Activated T-helper 1 cell treated with Interleukin-2 at 50 U/mL for 16 hours (primary cell): ENCODE measurements at places on chromosomes 12 and 14.
A peak's percentile ranks its signal among the peaks of the same experiment; 100 is the strongest.

- peak; percentile 52 for DNase-seq
Measured at GRCh38 chr12:116559162-116559935, at the start of gene MAP1LC3B2. MAP1LC3B2 (plus strand) TSS chr12:116559381; CDS start chr12:116575943, 16,562 bp downstream.

- no peak for DNase-seq
Measured at GRCh38 chr14:96634481-96634880, 132.3 kb downstream of the PAPOLA start.

GRCh38 chr12:111368291-111368787 lies 556 bp downstream of the PHETA1 start:
- no peak for DNase-seq

DNA sequence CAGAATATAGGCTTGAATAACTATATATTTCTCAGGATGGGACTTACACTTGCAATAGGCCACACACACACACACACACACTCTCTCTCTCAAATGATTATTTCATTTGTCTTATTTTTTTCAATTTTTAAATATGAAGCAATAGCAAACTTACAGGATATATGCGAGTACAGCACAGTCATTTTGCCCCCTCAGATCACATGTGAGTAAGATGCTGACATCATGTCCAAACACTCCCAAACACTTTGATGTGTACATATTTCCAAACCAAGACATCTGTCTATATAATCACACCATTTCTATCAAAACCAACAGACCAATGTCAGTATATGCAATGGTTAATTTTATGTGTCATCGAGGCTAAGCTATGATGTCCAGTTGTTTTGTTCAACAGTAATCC lies 1535.9 kb upstream of the FLRT2 start:
- no peak for DNase-seq

- no peak for DNase-seq
Measured at GRCh38 chr12:109027767-109028166, 6.9 kb upstream of the SVOP start.

DNA sequence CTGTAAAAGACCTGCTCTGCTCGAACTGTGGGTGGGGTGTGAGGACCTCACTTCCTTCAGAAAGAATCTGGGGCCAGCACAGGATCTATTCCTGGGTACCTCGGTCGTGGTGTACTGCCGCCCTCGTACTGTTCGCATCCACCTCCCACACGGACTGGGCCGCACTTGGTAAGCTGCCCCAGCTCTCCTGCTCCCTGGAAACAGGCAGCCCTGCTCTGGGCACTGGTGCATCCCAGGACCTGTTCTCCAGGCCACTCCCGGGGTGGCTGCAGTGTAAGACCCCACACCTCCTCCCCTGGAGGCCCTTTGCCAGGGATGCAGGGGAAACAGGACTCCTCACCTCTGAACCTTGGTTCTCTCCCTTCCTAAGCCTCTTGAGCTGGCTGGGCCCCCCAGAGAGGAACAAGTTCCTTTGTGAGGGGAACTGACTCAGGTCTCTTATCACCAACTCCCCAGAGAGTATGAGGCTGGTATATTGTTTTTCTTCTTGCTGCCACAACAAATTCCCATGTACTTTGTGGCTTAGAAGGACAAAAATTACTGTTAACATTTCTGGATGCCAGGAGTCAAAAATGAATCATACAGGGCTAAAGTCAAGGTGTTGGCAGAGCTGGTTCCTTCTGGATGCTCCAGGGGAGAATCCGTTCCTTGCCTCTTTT lies 276.5 kb downstream of the NUAK1 start:
- DNase-seq, result no peak

- no peak for DNase-seq
Measured at GRCh38 chr14:90499908-90500664, 103.3 kb downstream of the CALM1 start.

GRCh38 chr14:105171004-105171673 lies 2.6 kb upstream of the JAG2 start:
- no peak for DNase-seq

- DNase-seq, result no peak
Measured at GRCh38 chr12:2811801-2812200, 667 bp upstream of the ITFG2 start.

- no peak for DNase-seq
Measured at GRCh38 chr12:131736446-131737149, 25.7 kb downstream of the SFSWAP start.

- no peak for DNase-seq
Measured at GRCh38 chr12:24759155-24759554, 189.7 kb downstream of the BCAT1 start.

DNA sequence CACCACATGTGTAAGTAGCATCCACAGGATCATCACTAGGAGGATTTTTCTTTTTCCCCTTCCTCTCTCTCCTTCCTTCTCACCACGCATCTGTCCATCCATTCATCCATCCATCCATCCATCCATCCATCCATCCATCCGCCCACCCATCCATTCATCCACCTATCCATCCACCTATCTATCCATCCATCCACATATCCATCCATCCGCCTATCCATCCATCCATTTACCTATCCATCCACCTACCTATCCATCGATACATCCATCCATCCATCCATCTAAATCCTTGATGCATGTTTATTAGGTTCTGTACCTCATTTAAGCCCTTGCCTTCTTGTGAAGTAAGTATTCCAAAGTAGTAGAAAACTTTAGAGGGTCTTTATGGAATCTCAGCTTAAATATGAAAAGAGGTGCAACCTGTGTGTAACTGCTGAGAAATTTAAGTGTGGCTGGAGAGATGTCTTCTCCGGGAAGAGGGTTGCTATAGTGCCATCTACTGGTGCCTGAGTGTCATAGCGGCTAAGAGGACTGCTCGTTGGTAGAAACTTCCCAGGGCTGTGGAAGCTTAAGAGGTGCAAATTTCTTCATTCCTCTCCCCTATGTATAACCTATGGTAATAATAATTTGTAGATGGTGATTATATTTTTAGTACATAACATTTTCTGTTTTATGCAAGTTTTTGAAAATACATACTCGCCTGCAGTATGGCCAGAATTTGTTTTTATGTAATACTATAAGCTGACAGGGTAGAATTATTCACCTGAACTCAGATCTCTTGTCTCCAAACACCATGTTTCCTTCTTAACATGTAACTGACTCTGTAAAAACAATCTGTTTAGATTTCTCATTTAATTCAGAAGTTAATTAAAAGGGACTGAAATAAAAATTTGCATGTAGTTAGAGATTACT lies 46.0 kb downstream of the MYO1H start:
- DNase-seq, result peak; percentile 5

- no peak for DNase-seq
Measured at GRCh38 chr12:1279050-1279449, 288.0 kb downstream of the ERC1 start.

GRCh38 chr12:128609861-128610260 lies 213.9 kb downstream of the SLC15A4 start:
- no peak for DNase-seq

- DNase-seq, result no peak
Measured at GRCh38 chr14:92276074-92276473, 46.9 kb upstream of the SLC24A4 start.

DNA sequence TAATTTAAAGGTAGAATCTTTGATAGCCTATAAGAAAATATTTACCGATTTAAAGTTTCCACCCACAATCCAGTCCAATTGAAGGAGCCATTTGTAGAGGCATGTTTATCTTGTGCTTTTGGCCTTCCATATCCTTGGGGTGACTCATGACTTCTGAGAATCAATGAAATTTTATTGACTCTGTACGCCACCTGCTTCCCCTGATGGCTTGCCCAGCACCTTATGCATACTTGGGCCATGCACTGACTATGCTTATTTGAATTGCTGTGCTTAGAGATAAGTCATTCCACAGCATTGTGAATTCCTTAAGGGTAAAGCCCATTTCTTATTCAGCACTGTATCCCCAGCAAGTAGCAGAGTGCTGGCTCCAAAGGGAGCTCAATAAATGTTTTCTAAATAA lies 954.8 kb upstream of the SEL1L start:
- DNase-seq, result no peak

DNA sequence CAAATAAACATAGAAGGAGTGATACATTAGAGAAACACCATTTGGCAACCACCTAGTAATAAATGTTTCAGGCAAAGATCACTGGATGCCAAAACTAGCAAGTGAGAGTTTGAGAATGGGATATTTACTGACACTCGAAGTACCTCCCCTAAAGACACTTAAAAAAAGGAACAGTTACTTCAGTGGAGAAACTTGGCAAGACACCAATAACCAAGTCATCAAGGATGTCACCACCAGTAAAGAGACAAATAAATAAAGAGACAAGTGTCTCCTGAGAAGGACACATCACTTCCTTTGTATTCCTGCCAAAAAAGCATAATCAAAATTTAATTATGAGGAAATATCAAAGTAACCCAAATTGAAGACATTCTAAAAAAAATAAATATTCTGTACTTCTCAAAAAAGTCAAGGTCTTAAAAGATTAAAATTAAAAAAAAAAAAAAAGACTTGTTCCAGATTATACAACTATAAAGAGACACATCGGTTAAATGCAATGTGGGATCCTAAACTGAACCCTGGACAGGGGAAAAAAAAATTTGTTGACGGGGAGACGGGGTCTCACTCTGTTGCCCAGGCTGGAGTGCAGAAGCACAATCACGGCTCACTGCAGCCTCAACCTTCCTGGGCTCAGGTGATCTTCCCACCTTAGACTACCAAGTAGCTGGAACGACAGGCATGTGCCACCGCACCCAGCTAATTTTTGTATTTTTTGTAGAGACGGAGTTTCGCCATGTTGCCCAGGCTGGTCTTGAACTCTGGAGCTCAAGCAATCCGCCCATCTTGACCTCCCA lies 26.4 kb downstream of the TM7SF3 start:
- no peak for DNase-seq

DNA sequence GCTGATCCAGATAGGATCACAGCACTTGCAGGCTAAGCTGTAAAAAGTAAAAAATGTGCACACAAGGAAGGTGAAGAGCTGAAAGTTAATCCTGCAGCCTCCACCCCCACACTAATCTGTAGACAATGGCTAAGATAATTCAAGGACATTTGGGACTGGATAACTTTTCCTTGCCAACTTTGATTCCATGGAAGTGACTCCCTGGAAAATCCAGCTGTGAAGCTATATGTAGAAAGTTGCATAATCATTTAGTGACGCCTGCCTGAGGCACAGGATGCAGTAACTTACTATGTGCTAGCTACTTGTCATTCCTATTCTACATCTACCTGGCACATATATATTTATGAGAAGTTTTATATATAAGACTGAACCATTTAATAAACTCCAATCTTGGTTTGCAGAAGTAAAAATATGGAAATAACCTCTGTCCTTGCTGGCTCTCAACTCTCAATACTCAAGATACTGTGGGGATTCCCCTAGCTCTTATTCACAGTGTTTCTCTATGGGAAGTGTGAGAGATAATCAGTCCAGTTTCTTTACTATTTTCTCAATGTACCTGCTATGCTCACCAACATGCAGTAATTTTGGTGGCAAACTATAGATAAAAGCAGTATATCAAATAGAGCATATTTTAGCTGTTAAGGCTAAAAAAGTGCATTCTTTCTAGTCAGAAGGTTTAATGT lies 14.8 kb downstream of the LDHB start:
- no peak for DNase-seq

GRCh38 chr14:60656686-60657455 lies 7.6 kb upstream of the SIX1 start:
- DNase-seq, result no peak

- no peak for DNase-seq
Measured at GRCh38 chr14:57823015-57823660, 42.8 kb downstream of the SLC35F4 start.

GRCh38 chr12:77324416-77324762 lies 259.0 kb upstream of the E2F7 start:
- DNase-seq, result no peak

GRCh38 chr14:78010688-78011087 lies 159.5 kb upstream of the NRXN3 start:
- DNase-seq, result no peak

DNA sequence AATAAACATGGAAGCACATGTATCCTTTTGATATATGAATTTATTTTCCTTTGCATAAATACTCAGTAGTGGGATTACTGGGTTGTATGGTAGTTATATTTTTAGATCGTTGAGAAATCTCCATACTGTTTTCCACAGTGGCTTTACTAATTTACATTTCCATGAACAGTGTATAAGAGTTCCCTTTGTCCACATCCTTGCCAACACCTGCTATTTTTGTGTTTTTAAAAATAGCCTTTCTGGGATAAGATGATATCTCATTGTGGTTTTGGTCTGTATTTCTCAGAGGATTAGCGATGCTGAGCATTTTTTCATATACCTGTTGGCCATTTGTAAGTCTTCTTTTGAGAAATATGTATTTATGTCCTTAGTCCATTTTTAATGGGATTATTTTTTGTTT lies 329.2 kb upstream of the KITLG start:
- DNase-seq, result no peak

DNA sequence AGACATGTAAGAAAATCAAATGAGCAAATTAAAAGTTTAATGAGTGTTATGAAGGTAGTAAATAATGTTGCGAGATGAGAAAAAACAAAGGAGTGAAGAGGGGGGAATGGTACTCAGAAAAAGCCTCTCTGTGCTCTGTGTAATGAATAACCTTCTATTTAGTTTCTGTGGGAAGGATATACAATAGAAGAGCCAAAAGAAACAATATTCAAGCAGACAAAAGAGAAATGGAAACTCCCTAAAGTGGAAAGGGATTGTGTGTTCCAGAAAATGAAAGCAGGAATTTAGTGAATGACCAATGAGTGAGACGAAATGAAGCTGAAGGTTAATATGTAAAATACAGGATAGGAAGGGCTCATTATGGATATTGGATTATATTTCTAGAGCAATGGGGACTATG lies 18.5 kb downstream of the OR4K1 start:
- DNase-seq, result no peak

DNA sequence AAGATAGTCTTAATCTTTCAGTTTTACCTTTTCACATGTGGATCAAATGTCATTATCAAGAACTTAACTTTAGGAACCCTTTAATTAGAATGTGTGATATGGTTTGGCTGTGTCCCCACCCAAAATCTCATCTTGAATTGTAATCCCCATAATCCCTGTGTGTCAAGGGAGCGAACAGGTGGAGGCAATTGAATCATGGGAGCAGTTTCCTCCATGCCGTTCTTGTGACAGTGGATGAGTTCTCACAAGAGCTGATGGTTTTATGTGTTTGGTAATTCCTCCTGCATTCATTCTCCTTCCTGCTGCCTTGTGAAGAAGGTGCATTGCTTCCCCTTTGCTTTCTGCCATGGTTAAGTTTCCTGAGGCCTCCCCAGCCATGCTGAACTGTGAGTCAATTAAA lies 160.6 kb downstream of the MON2 start:
- DNase-seq, result no peak

DNA sequence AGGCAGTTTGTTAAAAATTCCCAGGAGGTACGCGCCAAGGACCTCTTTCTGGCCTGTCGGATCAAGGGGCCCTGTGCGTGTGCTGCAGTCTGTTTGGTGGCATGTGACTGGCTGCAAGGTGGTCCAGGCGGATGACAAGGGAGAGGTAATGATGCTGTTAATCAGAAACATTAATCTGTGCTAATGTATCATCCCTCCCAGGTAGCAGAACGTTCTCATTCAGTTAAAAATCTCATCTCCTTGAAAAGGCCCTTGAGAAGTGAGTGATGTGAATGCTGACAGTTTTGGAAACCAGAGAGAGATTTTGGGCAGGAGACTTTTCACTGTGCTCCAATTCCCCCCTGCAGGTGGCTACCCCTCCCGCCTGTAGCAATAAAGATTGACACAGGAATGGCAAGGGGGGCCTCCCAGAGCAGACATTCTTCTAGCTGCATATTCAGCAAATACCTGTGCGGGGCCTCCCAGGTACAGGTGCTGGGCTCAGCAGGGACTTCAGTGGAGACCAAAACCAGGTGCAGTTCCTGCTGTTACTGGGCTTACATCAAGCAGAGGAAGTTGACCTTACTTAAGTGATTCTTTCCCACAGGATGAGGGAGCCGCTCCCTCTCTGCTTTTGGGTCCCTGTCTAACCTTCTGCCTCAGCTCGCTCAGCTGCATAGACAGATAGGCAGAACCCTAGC lies 364.8 kb downstream of the CACNA1C start:
- no peak for DNase-seq
